ENCODE measurements at places on chromosomes 2 and 18.

- DNase-seq: no peak
Observed at GRCh38 chr2:118442996-118443553, 354.8 kb downstream of the INSIG2 start.

DNA sequence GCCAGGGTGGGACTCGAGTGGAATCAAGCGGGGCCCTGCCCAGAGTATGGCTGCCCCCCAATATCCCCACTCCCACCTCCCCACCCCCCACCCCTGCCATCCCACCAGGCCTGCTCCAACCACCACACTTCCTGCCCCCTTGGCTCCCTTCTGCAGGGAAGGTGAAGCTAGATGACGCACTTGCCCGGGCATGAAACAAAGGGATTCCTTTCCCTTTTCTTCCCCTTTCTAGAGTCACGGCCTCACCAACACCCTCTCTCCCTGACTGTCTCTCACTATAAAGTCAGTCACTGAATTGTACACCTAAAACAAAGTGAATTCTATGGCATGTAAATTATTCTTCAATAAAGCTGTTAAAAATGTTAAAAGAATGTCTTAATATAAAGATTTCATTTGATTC lies 16.0 kb downstream of the ZBTB7C start:
- no peak for DNase-seq

GRCh38 chr18:50696436-50696835 lies 123.4 kb downstream of the MRO start:
- no peak for DNase-seq

DNA sequence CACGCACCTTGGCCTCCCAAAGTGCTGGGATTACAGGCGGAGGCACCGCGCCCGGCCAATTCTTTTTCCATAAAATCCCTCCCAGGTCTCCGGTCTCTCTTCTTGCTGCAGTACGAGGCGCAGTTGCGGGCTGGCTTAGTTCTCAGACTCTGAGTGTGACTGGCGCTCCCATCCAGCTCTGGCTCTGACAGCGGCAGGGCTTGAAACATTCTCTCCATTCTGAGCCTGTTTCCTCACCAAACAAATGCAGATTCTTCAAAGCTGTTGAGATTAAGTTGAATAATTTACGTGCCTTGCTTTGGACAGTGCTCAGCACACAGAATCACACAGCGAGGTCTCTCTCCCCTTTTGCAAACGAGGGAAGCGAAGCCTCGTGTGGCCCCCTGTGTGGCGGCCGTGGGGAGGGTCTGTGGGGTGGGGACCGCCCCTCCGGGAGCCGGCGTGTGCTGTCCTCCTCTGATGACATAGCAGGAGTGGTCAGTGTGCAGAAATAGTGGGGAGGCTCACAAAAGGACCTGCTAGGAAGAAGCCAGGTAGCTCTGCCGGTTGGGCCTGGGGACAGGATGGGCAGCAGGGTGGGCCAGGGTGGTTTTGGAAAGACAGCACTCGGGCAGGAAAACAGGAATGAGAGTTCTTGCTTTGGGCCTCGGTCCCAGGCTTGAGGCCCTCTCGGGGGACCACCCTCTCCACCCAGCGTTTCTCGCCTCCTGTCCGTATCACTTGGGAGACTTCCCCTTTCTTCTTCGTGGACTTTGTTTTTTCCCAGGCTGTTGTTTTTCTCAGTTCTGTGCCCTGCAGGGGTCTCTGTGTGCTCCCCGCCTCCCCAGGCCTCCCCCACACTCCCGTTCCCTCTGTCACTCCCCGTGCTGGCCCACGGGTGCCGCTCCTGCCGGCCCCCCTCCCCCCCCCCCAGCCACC lies 75.0 kb downstream of the KCNG2 start:
- no peak for DNase-seq

- no peak for DNase-seq
Observed at GRCh38 chr2:218694405-218695145, 16.1 kb upstream of the TTLL4 start.

DNA sequence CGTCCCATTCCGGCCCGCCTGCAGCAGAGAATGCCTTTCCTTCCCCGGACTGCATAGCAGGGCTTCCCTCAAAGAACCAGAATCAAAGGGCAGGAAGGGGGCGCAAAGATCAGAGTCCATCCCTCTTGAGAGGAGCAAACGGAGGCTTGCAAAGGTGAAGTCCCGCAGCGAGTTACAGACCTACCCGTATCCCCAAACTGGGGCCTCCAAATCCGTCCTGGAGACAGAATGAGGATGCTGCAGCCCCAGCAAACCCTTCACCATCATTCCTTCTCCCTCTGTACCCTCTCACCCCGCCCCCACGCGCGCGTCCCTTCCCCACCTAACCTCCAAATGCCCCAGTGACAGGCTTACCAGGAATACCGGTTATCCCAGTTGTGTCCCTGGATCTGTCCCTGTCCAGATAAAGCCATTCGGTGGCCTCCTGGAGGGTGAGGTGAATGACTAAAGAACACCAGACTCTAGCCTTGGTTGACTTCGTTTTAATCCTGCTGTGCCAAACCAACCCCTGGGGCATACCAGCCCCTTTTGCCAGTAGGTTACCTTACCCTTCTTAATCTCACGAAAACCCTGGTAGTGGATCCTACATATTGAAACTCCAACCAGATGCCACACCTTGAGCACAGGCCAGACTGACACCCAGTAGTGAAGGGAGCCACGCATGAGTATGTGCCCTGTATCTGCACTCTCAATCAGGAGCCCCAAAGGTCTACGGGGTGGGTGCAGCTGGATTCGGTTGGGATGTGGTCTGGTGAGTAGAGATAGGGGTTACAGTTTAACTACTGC lies 961 bp upstream of the SLC40A1 start:
- DNase-seq: no peak

Measured in CD8-positive, alpha-beta T cell (primary cell).